ENCODE measurements at places on chromosomes 5 and 9.

- no peak for DNase-seq
Observed at GRCh38 chr9:7121664-7122063, 363.9 kb downstream of the KDM4C start.

GRCh38 chr9:111798786-111799185, 4.0 kb upstream of the SHOC1 start:
- DNase-seq: no peak

DNA sequence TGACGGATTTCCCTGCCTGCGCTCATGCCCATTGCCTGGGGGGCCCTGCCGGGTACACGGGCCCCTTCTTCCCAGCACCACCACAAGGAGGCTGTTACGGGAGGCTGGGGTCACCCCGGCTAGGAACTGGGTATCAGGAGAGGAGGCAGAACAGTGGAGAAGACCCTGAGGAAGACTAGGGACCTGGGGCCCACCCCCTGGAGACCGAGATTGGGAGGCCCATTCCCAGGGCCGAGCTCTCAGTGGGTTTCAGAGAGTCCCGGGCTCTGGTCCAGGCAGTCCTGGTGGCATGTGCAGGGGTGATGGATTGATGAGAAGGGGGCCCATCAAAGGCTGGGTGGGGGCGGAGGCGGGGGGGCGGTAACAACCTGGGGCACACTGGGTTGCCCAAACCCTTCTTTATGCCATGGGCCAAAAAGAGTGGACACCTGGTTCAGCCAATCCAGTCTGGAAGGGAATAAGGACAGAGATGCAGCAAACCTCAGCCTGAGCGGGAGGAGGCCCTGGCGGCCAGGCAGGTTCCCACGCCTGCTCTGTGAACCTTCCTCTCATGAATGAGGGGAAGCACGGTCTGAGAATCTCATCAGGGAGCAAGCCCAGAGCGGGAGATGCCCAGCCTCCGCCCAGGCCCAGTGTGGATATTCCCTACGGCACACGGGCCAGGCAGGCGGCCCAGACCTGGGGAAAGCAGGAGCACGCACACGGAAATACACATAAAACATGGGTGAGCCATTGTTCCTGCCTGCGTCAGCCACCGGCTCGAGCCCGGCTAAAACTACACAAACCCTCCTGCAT, 785 bp upstream of the P4HA2 start:
- no peak for DNase-seq

DNA sequence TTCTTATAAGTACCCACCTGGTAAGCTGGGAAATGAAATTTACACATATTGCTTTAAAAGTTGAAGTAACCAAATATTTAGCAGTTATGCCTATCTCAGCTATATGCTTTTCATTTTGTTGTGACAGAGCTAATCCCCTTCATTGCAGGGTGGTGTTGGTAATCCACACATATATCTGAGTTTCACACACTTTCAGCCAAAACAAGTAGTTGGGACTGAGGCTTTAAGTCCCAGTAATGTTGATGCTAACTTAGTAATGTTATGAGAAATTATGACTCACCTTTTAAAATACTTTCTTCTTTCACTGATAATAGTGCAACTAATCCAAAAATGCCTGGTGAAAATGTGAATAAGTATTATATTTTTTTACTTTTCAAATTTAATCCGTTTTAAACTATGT, 19.2 kb upstream of the RICTOR start:
- DNase-seq: no peak

- DNase-seq: no peak
Observed at GRCh38 chr5:138274189-138274853, at the start of gene GFRA3. GFRA3 (minus strand) TSS chr5:138274621; CDS start chr5:138274424, 197 bp downstream.

DNA sequence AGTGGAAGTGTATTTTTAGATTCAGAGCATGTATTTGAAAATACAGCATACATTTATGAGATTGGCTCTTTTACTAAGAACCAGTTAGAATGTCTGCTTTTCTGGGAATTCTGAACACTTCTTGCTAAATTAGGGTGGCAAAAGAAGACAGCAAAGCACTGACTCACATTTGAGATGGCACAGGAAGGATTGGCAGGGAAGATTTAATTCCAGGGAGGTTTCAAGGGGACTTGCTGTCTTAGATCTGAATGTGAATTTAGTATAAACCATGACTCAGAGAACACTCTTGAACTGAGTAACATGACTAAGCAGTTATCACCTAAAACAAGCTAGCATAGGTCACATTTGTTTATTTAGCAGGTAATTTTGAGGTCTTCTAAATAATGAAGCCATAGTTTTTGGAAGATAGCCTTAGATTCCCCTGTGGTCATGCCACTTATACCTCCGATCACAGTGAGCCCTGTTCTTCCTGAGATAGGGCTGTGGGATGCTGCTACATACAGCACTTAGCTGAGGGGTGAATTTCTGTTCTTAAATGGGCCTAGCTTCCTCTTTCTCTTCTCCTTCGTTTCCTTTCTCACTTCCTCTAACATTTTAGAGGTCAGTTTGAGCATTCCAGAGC, 173.8 kb downstream of the PCSK1 start:
- DNase-seq: no peak

GRCh38 chr5:111855356-111855755, 98.4 kb upstream of the NREP start:
- DNase-seq: peak; percentile 82

- no peak for DNase-seq
Observed at GRCh38 chr5:121164632-121165031, 687.0 kb upstream of the FTMT start.

DNA sequence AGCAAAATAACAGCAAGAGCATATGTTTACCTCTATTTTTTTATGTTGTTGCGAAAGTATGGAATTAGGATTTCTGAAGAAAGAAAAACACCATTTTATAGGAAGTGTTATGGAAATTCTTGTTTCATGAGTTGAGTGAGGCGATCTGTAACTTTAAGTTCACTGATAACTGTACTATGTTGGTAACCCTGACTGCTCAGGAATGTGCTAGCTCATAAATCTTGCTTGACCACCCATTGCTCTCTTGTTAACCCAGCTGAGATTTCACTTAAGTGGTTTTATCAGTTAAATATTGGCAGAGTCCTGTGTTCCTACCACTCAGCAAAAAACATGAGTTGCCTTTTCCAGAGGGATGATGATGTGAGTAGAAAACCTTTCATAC, 91.1 kb upstream of the STARD4 start:
- peak; percentile 91 for DNase-seq

GRCh38 chr5:16065831-16066230, 113.8 kb downstream of the MARCHF11 start:
- no peak for DNase-seq

- DNase-seq: no peak
Observed at GRCh38 chr9:10674586-10674985, 61.8 kb upstream of the PTPRD start.

DNA sequence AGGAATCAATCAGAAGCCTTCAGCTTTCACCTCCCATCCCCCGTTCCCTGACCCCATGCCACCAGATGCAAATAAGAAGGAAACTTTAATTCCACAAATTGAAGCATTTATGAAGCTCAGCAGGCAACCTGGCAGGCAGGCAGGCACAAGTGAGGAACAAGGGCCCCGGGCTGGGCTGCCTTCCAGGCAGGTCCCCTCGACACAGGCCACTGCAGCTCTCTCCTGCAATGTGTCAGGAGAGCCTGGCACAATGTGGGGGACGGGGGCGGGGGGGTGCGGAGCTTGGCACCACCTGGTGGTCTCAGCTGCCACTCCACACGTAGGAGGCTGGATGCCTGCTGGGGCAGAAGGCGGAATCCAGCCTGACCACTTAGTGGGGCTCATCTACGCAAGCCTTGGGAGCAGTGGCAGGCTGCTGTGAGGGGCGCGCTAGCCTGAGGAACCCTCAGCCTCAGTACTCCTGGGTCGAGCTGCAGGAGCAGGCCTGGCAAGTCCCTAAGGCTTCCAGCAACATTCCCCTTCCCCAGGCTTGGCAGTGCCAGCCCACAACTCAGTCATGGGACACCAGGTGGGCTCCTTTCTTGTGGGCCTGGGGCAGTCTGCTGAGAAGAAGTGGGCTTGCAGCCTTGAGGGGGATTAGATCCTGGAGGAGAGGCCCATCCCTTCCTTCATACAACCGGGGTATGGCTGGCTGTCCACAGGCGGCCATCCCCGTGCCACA, 50.2 kb upstream of the KCNMB1 start:
- no peak for DNase-seq

DNA sequence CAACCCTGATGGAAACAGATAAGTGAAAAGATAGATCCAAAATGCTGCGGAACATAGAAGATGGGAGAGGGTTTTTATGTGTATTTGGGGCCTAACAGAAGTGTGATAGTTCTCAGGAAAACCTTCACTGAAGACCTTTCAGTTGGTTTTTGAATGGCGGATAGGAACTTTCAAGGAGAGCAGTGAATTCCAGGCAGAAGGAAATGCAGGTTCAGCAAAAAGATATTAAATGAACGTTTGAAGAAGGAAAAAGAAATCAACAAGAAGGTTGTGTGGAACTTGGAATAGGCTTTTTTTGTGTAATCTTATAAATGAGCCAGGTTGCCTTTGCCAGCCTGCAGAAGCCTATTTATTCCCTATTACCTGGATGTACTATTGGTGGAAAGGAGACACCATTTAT, 2.1 kb downstream of the PPIP5K2 start:
- DNase-seq: no peak

DNA sequence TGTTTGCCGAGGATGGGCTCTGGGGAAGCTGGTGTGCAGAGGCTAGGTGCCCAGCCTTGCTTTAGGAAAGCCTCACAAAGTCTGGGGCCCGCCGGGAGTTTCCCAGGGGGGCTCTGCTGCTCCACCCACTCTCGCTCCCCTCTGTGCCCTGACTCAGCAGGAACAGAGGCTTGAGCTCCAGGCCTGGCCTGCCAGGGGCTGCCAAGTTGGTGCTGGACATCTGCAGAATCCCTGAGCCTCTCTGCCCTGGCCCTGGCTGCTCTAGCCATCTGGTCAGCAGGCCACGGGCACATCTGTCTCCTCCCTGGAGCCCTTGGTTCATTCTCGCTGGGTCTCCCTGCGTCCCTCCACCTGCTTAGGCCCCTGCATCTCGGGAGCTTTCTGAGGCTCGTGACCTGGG, 647 bp upstream of the ADAMTSL2 start:
- DNase-seq: no peak

- DNase-seq: peak; percentile 57
Observed at GRCh38 chr9:96655198-96655851, at the start of gene PRXL2C. PRXL2C (minus strand) TSS chr9:96655317; CDS start chr9:96655281, 36 bp downstream.

Measured in right lung (tissue), 10 donors.